ENCODE measurements at places on chromosomes 12 and 14.
A peak's percentile ranks its signal among the peaks of the same experiment; 100 is the strongest.

GRCh38 chr12:67674417-67674816, 25.9 kb downstream of the DYRK2 start:
- DNase-seq, result no peak

GRCh38 chr14:22007784-22008412, 334.3 kb upstream of the OR4E1 start:
- DNase-seq, result no peak

GRCh38 chr12:2697057-2697800, 97.5 kb upstream of the FKBP4 start:
- DNase-seq, result no peak

DNA sequence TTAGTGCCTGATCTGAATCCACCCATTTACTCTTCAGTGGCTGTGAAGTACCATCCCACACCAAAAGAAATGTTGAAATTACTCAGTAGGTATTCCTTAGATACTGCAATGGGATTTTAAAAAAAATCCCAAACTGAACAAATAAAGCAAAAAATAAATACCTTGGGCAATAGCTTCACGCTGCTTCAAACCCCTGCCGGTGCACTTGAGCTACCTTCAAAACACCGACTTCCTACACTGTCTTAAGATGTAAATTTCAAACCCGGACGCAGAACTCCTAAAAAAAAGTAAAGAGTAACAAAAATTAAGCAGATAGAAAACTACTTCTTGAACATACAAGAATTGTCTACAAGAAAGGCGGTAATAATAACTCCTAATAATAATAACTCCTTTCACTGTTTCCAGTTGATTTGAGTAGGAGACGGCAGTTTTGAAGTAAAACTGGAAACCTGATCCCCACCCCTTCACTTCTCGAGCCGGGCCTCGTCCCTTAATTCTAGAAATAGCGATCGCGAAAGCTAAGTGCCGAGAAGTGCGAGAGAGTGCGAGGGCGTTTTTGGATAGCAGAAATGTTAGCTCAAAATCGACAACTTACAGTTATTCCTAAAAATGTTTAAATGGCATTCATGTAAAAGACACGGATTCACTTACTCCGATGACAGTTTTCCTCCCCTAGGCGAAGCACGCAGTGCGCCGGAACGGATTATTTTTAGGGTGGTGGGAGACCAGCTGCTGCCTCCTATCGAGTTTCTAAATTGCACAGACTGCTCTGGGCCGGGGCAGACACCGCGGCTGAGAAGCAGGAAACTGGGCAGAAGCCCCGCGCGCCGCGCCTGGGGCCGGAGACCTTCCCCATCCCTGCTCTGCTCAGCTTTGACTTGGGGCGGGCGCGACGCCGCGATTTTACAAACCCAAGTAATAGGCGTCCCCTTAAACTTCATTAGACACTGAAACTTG, at the start of gene ABCC9:
Gene ABCC9, minus strand, starts transcription at position 878 of the 957 bp plus-strand sequence. CDS start 4,752 bp downstream, outside the sequence.
- DNase-seq, result peak; percentile 63

- DNase-seq, result no peak
Observed at GRCh38 chr12:60844101-60844500, 1248.3 kb downstream of the SLC16A7 start.

GRCh38 chr14:49114161-49114893, 471.9 kb downstream of the RPS29 start:
- DNase-seq, result no peak

DNA sequence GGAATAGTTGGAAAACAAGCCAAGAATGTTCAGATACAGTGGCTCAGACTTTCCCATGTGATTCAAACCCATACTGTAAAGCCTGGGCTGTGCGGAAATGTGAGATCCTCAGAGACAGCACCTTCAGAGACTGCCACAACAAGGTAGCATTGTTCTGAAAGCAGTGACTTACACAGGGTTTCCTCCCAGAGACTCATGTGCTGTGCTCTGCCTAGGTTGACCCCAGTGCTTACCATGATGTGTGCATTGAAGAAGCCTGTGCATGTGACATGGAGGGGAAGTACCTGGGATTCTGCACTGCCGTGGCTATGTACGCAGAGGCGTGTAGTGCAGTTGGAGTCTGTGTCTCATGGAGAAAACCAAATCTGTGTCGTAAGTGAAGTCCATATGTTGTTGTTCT, 219.4 kb downstream of the LRRK2 start:
- no peak for DNase-seq

GRCh38 chr12:51262758-51263177, 7.4 kb downstream of the SMAGP start:
- DNase-seq, result peak; percentile 45

- no peak for DNase-seq
Observed at GRCh38 chr14:97707603-97708002, 910.4 kb downstream of the VRK1 start.

- no peak for DNase-seq
Observed at GRCh38 chr14:60707858-60708257, 16.3 kb downstream of the SIX4 start.

DNA sequence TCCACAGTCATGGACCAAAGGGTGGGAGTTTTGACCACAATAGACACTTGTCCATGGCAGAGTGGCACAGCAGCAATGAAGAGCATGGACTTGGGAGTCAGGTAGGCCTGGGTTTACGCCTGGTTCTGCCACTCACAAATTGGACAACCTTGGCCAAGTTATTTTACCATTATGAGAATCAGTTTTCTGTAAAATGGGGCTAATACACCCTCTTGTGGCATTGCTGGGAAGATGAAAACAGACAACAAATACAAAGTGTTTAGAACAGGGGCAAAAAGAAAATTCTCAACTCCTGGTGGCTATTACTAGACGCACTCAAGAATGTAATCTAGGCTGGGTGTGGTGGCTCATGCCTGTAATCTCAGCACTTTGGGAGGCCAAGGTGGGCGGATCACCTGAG, 2.6 kb downstream of the C12orf43 start:
- no peak for DNase-seq

DNA sequence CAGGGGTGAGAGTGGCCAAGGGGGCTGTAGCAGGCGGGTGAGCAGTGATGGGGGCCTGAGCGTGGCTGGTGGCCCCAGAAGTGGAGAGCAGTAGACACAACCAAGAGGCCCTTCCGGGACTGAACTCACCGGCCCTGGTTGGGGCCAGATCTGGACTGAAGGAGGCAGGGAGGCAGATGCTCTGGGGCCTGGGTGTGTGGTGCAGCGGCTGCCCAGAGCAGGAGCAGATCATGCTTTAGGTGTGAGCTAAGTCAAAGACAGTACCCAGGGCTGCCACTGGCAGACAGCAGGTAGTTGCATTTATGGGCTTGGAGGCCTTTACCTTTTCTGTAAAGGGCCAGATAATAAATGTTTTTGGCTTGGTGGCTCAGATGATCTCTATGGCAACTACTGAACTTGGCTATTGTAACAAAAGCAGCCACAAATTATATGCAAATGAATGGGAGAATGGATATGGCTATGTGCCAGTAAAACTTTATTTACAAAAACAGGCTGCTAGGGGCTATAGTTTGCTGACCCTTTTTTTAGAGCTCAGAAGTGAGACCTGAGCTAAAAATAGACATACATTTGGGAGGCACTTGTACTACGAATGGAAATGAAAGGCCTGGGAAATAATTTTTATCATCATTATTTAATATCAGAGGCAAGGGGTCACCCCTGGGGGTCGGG, 25.6 kb downstream of the SETD1B start:
- DNase-seq, result no peak

GRCh38 chr14:87522575-87522974, 470.4 kb downstream of the GALC start:
- DNase-seq, result no peak

GRCh38 chr12:95227818-95228356, 10.3 kb downstream of the VEZT start:
- DNase-seq, result no peak

DNA sequence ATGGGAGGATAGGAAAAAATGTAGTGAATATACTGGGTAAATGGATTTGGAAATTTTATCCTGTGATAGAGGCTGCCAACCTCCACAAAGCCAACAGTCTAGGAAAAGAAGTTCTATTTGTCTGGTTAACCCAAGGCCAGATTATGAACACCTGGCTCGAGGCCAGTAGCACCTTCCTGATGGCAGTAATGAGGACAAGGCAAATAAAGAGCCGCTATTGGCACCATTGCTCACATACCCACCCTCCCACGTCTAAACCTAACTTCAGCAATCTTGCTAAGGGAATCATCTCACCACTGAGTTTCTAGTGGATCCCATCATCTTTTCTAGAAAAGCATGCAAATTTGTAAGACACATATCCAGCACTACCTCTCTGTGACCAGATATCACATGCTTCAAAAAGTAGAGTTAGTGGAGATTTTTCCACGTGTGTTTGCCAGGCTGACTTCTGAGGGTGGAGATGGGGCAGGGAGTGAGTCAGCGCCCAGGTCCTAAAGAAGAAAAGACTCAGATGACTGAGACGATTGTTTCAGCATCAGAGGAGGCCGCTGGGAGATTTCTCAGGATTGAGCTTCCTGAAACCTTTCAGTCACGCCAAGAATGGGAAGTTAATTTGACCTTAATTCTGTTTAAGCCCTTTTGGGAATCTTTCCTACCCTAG, 362.9 kb downstream of the EMP1 start:
- DNase-seq, result no peak

- DNase-seq, result no peak
Observed at GRCh38 chr12:28390761-28391385, 200.6 kb downstream of the CCDC91 start.

DNA sequence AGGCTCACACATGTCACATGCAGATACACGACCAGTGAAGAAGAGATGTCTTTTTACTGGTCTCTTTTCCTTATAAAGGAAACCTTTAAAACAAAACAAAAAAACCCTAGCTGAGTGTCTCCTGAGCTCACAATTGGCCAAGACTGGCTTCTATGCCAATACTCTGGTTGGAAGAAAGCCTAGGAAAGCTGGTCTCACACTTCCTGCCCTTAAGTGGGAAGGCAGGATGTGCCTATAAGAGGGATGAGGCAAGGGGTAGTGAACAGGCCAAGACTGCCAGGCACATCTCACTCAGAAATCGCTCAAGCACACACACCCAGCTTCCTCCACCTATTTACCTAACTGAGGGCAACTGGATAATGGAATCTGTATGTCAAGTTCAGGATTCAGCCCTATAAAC, 50.0 kb downstream of the SOCS2 start:
- no peak for DNase-seq

DNA sequence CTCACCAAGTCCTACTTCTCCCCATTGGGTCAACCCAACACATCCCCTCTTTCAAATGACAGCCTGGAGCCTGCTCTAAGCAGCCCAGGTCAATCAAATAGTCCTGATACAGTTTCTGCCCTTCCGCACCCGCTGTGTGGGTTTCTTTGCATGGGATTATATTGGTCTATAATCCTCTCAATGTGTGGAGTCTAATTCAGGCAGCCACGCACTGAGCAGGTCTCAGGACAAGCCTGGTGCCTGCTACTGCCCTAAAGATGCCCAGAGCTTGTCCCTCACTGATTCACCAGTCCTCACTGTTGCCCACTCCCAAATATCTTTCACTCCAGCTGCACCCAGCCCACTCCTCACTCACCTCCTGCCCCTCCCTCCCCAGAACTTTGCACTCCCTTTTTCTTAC, 16.4 kb downstream of the ACTN1 start:
- no peak for DNase-seq

- DNase-seq, result peak; percentile 33
Observed at GRCh38 chr14:78595797-78596196, 425.6 kb downstream of the NRXN3 start.

- no peak for DNase-seq
Observed at GRCh38 chr12:76495556-76495955, 64.0 kb downstream of the OSBPL8 start.

- DNase-seq, result no peak
Observed at GRCh38 chr12:116304621-116305020, 27.1 kb upstream of the MED13L start.

GRCh38 chr14:37143475-37143874, 28.9 kb downstream of the SLC25A21 start:
- no peak for DNase-seq

GRCh38 chr12:57523706-57524614, 1.3 kb downstream of the MBD6 start:
- no peak for DNase-seq

GRCh38 chr14:35999294-35999693, 173.2 kb downstream of the BRMS1L start:
- no peak for DNase-seq

DNA sequence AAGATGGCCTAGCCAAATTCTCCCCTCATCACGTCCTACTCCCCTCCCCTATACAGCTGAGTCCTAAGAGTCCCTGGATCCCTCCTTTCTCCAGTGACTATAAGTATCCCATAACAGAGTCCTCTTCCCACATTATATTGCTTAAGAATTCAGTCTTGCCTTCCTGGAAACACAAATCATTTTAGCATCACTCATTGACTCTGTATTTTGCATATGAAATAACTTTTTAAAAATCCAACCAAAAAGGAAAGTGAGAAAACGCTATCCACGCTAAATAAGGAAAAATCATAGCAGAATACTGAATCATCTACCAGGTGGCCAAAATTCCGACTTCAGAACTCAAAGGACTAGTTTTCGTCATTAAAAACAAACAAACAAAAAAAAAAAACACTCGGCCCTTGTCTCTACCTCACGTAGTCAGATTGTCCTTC, 130.2 kb downstream of the GCH1 start:
- no peak for DNase-seq

DNA sequence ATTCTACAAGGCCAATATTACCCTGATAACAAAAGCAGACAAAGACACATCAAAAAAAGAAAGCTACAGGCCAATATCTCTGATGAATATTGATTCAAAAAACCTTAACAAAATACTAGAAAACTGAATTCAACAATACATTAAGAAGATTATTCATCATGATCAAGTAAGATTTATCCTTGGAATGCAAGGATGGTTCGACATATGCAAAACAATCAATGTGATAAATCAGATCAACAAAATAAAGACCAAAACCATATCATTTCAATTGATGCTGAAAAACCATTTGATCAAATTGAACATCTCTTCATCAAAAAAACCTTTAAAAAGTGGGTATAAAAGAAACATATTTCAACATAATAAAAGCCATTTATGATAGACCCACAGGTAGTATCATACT, 117.3 kb downstream of the CPNE8 start:
- no peak for DNase-seq

DNA sequence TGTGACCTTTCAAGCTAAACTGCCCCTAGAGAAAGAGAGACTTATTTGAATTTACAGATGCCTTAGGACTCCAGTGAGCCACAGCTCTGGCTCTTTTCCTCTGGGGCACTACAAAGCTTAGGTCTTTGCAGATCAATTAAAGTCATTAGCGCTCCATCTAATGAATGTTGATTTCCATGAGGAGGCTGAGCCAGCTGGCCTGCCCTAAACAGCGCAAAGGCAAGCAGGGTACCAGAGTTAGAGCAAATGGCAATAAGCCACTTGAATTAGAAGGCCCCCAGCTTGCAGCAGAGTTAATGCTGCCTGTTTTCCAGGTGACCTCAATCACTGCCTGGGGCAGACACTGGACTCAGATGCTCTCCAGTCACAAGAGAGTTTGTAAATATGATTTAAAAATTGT, 695.3 kb downstream of the DIO2 start:
- DNase-seq, result no peak

- DNase-seq, result no peak
Observed at GRCh38 chr14:66238969-66239368, 247.2 kb upstream of the CCDC196 start.

- DNase-seq, result no peak
Observed at GRCh38 chr14:52834440-52834842, 43.0 kb upstream of the GNPNAT1 start.

- no peak for DNase-seq
Observed at GRCh38 chr14:85273099-85273677, 256.8 kb upstream of the FLRT2 start.

Measured in endothelial cell (in vitro differentiated cells).